ENCODE measurements at places on chromosomes 16 and 17.

DNA sequence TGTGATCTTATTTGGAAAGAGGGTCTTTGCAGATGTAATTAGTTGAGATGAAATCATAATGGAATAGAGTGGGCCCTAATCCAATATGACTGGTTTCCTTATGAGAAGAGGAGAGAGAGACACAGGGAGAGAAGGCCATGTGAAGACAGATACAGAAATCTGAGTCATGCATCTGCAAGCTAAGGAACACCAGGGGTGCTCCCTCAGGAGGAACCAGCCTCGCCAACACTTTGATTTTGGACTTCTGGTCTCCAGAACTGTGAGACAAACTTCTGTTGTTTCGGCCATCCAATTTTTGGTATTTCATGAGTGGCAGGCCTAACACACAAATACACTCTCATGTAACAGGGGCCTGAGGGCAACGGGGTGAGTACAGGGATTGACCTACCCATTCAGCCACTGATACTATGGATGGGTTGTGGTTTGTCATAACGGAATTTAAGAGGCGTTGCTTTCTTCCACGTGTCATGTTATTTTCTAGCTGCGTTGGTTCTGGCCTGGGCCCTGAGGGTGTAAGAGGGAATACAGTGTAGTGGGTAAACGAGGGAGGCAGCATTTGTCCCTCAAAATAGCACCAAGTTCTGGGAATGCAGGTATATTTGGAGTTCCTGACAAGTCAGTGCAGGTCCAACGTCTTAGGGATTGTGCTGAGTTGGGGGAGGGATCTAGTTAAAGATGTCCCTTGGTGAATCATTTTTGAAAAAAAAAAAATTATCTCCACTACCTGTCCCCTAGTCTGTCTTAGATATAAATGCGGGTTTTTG is 17.7 kb downstream of the PLCG2 start:
- DNase-seq: no peak

DNA sequence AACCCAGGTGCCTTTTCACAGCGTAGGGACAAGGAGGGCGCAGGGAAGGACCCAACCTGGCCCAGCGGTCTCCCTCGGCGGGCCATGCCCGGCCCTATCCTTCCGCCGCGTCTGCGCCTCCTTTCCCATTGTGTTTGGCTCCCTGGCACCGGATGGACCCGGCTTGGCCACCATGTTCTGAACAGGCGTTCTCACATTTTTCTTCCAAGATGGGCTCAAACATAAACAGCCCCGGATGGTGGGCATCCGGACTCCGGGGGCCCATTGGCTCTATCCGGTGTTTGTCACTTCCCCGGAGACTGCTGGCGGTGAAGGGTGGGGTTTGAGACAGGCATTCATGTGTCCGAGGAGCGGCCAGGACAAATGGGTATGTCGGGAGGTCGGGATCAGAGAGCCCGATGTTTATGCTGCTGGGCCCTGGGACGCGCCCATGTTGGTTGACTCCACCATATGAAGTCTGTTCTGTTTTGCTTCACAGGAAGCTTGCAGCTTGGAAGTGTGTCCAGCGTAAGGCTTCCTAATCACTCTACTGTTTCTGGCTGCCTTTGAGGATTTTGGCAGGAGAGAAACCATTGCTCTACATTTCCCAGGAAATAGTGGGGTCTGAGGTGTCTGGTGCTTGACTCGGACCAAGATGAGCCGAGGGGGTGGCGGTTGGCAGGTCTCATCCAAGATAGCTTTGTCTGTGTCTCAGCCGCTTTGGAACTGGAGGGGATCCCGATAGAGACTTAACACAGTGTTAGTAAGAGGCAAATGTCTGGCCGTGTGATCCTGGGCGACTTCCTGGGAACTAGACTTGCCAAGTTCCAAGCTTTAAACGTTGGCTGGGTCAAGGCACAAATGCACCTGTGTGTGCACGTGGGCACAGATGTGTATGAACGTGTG is 188.3 kb downstream of the IRF8 start:
- DNase-seq: no peak

DNA sequence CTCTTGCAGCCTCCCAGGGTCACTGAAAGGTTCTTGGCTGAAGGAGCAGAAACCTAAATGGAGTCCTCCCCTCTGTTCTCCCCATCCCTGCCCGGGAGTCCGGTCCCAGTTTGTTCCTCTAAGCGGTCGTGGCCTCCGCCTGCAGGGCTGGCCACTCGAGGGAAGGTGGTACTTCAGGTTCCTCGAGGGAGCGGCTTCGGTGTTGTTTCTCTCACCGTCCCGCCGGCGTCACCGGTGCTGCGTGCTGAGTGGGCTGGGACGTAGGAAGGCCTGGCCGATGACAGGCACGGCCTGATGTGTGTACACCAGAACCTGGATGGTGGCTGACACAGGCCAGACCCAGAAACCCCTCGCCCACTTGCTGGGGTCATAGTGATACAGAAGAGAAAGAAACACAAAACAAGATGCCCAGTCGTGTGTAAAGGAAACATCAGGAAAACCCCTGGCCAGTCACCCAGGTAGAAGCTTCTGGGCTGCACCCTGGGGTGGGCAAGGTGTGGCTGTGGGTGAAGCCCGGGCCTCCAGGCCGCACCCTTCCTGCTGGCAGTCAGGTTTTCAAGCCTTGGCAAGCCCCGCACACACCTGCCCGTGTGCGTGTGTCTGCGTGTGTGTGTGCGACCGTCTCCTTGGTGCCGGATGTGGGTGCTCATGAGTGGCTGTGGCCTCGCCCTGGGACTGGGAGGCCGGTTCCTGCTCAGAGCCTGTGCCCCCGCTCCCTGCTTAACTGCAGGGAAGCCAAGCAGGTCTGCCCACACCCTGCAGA is 52.0 kb downstream of the BAIAP2 start:
- DNase-seq: no peak

- DNase-seq: no peak
Observed at GRCh38 chr16:450385-450784, 24.9 kb downstream of the RAB11FIP3 start.

DNA sequence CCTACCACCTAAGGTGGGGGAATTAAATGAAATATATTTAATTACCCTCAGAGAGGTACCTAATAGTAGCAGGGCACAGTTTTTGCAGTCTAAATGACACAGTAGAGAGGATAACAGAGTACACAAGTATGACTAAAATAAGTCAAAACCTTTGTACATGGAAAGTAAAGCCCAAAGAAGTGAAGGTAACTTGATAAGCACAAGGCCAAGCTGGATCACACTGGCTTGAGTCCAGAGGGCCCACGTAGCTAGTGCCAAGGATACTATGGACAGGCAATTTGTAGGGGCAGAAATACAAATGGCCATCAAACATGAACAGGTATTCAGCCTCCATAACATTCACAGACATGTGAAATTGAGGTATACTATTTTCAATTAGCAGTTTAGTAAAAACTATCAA is 7.6 kb downstream of the MYO18A start:
- DNase-seq: no peak

DNA sequence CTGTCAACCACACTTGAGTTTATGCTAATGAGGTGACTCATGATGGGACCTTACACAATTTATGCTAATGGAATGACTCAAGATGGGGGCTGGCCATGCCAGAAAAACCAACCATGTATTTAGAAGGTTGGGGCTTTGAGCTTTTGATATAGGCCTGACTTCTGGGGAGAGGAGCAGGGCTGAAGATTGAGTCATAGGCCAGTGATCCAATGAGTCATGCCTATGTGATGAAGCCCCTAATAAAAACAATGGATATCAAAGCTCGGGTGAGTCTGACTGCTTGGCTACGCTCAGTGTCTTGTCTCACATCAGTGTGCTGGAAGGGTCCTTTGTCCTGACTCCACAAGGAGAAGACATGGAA is 7.3 kb downstream of the MFSD6L start:
- DNase-seq: peak; percentile 32

DNA sequence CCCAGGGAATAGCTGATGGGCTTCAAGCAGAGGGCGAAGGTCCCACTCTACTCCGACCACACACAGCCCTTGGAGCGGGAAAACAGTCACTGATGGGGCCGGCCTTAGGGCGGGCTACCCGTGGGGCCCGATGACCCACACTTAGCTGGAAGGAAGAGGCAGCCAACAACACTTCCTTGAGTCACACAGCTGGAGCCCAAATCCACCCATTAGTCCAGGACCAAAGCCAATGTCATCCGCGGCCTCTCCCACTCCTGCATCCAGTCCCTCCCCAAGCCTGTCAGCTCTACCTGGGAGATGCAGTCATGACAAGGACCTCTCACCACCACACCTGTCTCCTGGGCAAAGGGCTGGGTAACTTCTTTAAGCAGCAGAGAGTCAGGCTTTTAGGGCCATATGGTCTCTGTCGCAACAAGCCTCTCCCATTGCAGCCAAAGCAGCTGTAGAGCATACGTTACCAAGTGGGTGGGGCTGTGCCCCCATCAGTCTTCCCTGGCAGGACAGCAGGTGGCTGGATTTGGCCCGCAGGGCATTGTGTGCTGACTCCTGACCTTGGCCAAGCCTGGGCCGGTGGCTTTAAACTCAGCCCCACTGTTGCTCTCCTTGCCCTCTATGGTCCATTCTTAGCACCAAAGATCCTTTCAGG is 110.7 kb downstream of the SOCS1 start:
- no peak for DNase-seq

GRCh38 chr17:40418428-40418706 is 671 bp upstream of the TOP2A start:
- no peak for DNase-seq

Measured in A549 (cell line).